ENCODE measurements at places on chromosomes 12 and 14. TPM values are rescaled to one million over a fixed set of nuclear protein-coding genes. Genes with fewer than 3 reads are reported as not detected.
A peak's percentile ranks its signal among the peaks of the same experiment; 100 is the strongest.

Gene RNF212B
- total RNA-seq, result not detected

Gene MMP17
- 0.77 TPM for total RNA-seq

Gene MLEC
- total RNA-seq, result 120 TPM

Gene PROX2
- not detected for total RNA-seq

Gene SAMD15
- total RNA-seq, result 0.08 TPM

Gene KRT80
- total RNA-seq, result not detected

Gene DERA
- total RNA-seq, result 20.2 TPM

DNA sequence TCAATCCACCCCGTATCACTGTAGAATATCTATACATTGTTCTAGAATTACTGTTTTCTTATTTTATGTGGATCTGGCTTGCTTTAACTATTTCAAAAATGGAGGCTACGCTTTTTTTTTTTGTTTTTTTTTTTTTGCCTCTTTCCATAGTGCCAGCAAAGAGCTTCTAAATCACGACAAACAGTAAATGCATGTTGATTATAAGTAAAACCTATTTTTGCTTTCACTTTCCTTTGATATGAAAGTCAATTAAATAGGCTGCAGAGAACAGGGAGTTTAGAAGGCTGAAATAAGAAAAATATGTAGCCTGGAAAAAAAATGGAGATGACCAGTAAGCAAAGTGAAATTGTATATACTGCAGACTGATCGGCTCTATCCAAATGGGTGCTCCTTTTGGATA lies 112.3 kb upstream of the AMIGO2 start:
- DNase-seq, result no peak

- no peak for DNase-seq
These were observed 737.9 kb downstream of the GALC start for GRCh38 chr14:87255058-87255457.

DNA sequence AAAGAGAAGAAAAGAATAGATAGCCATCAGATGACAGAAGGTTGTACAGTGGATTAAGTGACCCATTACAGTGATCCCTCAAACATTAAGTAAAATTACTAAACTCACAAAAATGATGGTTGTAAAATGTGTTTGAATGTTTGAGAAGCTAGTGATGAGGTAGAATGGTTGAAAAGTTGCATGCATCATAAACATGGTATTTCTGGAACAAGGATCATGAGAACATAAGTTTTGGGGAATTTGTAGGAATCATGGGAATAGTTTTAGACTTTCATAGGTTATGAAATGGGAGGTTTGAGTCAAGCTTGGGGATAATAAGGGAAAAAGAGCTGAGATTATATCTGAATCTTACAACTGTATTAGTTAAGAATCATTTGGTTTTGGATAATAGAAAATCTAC lies 34.1 kb upstream of the NEDD1 start:
- DNase-seq, result no peak

DNA sequence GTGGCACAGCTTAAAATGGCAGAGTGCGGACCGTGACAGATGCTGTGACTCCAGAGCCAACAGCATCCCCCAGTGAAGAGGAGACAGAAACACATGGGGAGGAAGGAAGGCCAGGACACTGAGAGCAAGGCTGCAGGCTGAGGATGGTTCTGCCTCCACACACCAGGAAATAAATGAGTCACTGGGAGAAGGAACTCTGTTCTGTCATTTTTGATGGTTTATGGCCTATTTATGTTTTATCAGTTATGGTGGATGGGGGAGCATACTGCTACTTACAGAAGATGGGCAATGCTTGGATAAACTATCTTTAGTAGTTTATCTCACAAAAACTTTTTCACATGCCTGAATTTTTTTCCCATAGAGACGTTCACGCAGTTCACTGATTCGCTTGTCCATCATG lies 33.8 kb downstream of the ZFYVE21 start:
- no peak for DNase-seq

- no peak for DNase-seq
These were observed 55.4 kb downstream of the SAMD4A start for GRCh38 chr14:54622192-54622958.

DNA sequence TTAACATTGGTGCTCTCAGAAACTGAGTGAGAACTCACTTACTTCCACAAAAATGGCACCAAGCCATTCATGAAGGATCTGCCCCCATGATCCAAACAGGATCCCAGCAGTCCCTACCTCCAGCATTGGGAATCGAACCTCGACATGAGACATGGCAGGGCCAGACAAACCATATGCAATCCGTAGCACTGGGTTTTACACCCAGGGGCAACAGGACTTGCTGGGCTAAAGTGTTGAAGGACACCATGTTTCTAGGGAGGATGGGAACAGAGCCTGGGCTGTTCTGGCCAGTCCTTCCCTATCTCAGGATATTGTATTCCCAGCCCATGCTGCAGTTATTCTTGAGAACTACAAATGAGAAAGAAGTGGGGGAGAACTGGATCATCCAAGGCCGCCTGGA lies 36.6 kb downstream of the SERPINA3 start:
- no peak for DNase-seq

- no peak for DNase-seq
These were observed 12.4 kb upstream of the RTN1 start for GRCh38 chr14:59882957-59883356.

DNA sequence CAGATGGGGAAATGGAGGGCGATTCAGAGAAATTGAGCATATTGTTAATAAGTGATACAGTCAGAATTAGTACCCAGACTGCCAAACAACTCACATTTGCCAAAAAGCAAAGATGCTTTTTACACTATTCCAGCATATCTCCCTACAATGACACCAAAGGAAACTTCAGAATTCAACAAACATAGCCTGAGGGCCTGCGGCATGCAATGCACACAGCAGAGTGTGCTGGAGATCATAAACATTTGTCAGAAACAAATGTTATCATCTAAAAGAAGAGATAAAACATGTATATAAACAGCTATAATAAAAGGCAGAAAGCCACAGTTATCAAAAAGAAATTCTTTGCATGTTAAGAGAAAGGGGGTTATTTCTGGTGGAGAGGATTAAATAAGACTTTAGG lies 20.1 kb upstream of the GARIN6 start:
- DNase-seq, result no peak

- no peak for DNase-seq
These were observed 3.0 kb downstream of the GZMB start for GRCh38 chr14:24630872-24631477.

DNA sequence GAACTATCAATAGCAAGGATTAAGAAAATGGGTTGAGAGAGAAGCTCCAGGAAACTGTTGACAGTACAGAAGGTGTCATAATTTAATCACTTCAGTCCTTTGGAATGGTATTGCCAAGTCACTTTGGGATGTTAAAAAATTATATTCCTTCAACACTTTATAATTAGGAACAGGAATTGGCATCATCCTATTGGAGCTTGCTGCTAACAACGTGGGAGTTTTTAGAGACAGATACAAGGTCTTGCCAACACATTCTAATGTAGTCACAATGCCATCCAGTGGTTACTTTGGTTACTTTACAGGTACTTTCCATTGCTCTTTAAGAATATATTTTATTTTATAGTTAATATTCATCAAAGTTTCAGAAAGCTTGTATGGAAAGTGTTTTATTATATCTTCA lies 310.1 kb downstream of the SYT1 start:
- DNase-seq, result no peak

DNA sequence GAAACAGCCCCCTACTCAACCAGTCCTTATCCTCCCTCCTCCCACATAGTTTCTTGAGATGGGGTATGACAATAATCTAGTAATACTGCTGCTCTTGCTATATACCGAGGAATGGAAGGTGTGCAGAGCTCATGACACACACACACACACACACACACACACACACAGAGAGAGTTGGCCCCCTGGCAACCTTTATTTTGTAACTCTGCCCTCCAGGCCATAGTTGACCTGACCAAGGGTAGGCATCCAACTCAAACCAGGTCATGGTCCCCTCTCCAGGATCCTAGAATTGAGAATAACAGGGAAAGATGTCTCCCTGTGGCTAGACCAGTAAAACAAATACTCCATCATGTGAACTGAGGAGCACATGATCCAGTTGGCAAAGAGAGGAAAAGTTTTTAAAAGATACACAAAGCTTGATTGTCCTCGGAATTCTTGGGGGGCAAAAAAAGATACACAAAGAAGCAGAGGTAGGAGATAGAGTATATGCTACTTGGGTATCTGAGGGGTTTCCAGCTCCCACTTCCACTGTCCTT lies 11.3 kb downstream of the ERO1A start:
- no peak for DNase-seq

GRCh38 chr14:103086771-103087342 lies 2.8 kb downstream of the LBHD2 start:
- DNase-seq, result no peak

DNA sequence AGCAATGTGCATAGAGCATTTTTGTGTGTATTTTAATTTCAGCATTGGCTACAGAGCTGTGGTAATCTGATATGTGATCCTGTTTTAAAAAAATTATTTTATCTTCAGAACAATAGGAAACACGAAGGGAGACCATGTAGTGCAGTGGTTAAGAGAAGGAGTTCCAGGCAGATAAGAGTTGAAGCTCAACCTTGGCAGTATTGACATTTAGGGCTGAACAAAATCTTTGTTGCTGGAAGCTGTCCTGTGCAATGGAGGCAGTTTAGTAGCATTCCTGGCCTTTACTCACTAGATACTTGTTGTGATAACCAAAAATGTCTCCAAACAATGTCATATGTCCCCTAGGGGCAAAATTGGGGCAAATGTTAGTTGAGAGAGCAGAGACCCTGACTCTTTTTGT lies 59.2 kb downstream of the CHST11 start:
- no peak for DNase-seq

DNA sequence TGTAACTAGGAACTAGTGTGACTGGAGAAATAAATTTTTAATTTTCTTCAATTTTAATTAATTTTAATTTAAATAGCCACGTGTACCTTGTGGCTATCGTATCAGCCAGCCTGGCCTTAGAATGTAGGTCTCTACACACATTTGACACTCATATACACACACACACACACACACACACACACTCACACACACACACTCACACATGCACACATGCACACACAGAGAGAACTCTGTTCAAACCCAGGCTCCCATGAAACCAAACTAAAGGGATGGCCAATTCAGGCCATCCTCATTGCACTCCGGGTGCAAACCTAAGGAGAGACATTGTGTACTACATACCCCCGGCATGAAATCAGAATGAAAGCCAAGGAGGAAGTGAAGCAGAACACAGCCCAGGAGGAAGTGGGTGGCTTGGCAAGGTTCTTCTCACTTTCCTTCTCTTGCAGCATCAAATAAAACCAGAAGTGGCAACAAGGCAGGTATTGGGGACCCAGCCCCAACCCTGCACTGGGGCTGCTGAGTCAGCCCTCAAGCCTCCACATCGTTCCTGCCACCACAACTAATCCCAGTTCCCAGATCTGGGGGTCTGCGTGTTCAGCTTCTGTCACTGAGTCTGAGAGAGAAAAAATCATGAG lies 26.2 kb upstream of the CHPT1 start:
- peak; percentile 17 for DNase-seq

GRCh38 chr12:20808521-20808920 lies 2.0 kb upstream of the SLCO1B3 start:
- no peak for DNase-seq

GRCh38 chr14:104522926-104523545 lies 56.5 kb upstream of the C14orf180 start:
- no peak for DNase-seq

DNA sequence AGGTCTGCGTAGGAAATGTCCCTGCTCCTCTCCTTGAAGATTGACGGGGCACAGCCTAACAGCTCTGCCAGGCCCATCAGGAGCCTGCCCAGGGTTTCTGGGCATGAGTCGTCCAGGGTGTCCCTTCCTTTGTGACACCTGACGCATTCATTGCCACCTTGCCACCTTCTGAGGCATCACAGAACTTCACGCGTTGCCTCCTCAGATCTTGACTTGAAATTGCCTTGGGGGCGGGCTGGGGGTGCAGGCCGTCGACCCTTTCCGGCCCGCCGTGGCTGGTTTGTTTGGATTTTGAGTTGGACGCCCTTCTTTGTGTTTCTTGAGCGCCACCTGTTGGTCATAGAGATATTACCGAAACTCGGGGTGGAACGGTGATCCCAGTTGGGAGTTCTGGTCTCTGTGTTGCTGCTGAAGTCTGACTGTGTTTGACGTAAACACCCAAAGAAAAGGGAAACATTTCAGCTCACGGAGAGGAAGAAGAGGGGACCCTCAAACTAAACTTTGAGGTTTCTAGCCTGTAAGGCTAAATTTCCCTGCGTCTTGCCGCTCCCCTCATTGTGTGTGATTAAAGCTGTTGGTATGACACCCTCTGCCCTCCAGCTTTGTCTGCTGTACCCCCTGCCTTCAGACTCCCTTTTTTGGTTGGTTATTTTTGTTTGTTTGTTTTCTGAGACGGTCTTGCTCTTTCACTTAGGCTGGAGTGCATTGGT lies 44.6 kb downstream of the MLXIP start:
- DNase-seq, result peak; percentile 44

DNA sequence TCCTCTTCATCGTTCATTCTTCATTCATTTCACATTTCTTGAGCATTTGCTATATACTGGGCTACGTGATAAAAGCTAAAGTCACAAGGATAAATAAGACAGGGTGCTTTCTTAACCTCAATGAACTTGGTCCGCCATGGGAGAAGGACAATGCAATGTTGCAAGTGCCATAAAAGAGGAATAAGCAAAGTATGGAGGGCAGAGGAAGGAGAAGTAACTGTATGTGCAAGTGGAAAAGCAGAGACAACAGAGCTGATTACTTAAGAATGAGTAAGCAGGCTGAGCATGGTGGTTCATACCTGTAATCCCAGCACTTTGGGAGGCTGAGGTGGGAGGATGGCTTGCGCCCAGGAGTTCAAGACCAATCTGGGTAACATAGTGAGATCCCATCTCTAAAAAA lies 14.4 kb downstream of the AREL1 start:
- no peak for DNase-seq

DNA sequence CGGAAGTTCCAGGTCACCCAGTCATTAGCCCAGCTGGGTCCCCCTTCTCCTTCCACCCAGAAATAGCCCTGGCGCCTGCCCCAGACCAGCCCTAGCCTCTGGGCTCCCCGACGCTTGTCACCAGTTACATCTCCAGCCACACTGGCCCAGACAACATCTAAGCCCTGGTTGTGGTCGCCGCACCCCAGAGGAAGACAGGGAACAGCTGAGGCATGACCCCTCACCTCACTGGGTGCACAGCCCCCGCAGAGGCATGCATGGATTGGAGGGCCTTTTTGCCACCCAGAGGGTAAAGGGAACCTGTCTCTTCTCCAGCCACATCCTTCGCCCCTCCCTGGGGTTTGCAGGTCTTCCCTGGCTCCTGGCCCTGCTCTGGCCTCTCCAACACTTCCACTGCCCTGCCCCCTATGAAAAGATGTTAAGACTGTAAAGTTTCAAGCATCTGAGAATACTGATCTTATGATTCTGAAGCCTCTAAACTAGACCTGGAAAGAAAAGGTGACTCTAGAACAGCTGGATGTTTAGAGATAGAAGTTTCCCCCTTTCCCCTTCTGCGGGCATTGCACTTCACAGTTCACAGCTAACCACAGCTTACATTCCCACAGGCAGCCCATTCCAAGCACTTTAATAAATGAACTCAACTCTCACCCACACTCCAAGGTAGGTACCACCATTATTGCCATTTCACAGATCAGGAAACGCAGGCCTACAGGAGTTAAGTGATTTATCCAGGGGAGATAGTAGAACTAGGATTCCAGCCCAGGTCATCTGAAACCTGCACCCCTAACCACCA lies 14.7 kb downstream of the TMEM119 start:
- DNase-seq, result no peak

- DNase-seq, result peak; percentile 16
These were observed 138.8 kb upstream of the WSCD2 start for GRCh38 chr12:107990325-107990724.

- DNase-seq, result no peak
These were observed 507.6 kb downstream of the PCNX1 start for GRCh38 chr14:71414631-71415403.
